NCI-H2171 (cell line): ENCODE measurements at places on chromosomes 6 and 20.

- no peak for DNase-seq
These were observed 55.4 kb downstream of the IPCEF1 start for GRCh38 chr6:154301086-154301625.

DNA sequence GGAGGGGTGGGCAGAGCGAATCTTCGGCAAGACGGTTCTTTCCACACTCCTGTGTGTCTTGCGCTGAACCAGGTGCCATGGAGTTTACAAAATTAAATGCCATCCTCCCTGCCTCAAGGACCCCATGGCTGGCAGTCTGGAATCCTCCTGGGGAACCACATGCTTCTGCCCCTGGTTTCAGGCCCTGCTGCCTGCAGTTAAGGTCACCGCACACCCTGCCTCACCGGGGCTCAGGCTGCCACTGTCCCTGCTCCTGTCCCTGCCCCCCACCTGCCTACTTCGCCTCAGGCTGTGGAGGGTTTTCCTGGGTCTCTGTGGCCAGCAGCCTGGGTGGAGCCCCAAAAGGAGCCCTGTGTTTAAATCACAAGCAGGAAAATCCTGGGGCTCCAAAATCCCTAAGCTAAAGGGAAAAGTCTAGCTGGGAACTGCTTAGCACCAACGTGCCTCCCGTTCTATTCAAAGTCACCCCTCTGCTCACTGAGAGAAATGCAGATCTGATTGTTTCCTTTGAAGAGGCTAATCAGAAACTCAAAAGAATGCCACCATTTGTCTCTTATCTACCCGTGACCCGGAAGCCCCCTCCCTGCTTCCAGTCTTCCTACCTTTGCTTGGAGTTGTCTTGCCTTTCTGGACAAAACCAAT lies 10.6 kb upstream of the TTLL2 start:
- no peak for DNase-seq

DNA sequence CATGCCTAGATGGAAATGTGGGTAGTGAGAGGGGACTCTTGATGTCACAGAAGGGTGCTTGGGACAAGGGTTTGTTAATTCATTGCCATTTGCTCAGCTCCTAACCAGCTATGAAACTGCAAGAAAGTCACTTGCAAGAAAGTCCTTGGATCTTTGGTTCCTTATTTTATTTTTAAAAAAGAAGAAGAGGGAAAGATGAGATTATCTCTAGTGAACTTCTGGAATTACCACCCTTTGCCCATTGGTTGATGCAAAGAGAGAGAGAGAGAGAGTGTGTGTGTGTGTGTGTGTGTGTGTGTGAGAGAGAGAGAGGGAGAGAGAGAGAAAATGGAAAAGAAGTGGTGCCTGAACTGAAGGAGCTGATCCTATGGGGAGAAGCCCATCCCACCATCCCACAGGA lies 4.6 kb upstream of the SFT2D1 start:
- no peak for DNase-seq

- no peak for DNase-seq
These were observed 11.1 kb upstream of the FAM209A start for GRCh38 chr20:56513161-56514150.

DNA sequence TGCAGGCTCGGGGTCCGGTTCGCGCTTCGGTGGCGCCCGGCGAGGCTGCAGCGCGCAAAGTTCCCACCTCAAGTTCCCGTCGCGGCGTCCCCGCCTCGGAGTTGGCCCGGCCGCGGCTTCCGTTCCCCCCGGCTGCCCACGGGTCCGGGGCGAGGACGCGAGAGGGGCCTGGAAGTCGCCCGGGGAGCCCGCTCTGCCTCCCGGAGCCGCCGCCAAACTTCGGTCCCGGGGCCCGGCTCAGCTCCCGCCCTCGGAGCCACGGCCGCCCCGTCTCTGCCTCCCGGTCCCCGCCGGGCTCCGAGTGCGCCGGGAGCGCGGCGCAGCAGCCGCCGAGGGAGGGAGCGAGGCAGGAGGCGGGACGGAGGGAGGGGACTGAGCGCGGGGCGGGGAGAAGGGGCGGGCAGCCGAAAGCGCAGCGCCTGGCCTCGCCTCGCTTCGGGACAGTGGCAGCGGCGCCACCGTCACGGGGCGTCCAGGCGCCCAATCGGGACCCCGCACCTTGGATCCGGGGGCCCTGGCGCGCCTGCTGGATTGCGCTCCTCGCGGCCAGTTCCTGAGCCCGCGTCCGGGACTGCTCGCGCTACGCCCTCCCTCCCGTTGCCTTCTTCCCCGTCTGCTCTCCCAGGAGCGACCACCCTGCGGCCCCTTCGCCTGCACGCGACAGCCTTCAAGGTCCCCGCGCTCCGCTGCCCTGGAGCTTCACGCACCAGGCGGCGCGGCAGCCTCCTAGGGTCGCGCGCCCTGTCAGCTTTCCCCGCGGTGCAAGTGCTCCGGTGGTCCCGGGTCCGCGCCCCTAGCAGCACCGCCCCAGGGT lies at the start of gene KCNG1:
KCNG1 (minus strand) TSS at position 305 of the 814 bp plus-strand sequence. CDS start 12,769 bp downstream, outside the sequence.
- peak; percentile 77 for DNase-seq
